ENCODE measurements at places on chromosomes 6 and 20. TPM values are rescaled to one million over a fixed set of nuclear protein-coding genes. Genes with fewer than 3 reads are reported as not detected.
A peak's percentile ranks its signal among the peaks of the same experiment; 100 is the strongest.

GRCh38 chr20:13180986-13181889 is 39.8 kb upstream of the ISM1 start:
- no peaks in the 10 kb centered on the region for H3K4me1 ChIP-seq
- H3K4me3 ChIP-seq: no peak overlapping the region
- no peaks in the 10 kb centered on the region for H3K27me3 ChIP-seq

GRCh38 chr6:100296810-100297544 is 167.7 kb downstream of the SIM1 start:
- H3K27me3 ChIP-seq: no peaks in the 10 kb centered on the region
- no peaks in the 10 kb centered on the region for H3K4me1 ChIP-seq
- no peak for DNase-seq
- H3K27ac ChIP-seq: no peak overlapping the region
- H3K4me3 ChIP-seq: no peak overlapping the region

DNA sequence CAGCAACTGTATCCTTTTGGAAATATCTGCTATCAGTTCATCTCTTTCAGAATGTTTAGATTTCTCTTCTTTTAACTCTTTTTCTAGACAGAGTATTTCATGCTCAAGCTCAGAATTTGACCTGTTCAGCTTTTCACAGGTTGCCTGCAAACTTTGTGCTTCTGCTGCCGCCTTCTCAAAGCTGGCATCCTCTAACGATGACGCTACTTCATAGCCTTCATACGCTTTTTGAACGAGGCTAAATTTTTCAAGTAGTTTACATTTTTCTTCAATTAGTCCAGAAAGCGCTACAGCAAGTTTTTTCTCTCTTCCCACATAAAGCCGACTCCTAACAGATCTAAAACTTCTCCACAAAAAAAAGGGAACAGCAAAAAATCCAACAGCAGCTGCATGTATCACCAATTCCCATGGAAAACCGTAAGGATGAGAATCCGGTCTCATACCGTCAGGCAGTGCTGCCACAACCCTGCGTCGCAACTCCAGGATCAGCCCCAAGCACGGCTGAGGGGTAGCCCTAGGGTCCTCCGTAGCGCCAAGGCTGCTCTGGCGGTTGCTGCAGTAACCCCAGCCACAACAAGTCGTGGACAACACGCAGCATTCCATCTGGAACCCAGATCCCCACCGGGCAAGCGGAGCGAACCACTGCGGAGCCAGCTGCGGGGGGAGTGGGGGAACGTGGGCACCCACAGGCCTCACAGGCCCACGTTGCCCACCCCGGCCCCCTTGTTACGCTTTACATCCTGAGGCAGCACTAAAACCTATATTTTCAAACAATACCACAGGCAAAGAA is 30.6 kb downstream of the DACT2 start:
- no peaks in the 10 kb centered on the region for H3K36me3 ChIP-seq
- no peak for DNase-seq
- no peak overlapping the region for H3K4me3 ChIP-seq
- peaks cover 5% of the 10 kb centered on the region for H3K4me1 ChIP-seq
- H3K27me3 ChIP-seq: no peaks in the 10 kb centered on the region

DNA sequence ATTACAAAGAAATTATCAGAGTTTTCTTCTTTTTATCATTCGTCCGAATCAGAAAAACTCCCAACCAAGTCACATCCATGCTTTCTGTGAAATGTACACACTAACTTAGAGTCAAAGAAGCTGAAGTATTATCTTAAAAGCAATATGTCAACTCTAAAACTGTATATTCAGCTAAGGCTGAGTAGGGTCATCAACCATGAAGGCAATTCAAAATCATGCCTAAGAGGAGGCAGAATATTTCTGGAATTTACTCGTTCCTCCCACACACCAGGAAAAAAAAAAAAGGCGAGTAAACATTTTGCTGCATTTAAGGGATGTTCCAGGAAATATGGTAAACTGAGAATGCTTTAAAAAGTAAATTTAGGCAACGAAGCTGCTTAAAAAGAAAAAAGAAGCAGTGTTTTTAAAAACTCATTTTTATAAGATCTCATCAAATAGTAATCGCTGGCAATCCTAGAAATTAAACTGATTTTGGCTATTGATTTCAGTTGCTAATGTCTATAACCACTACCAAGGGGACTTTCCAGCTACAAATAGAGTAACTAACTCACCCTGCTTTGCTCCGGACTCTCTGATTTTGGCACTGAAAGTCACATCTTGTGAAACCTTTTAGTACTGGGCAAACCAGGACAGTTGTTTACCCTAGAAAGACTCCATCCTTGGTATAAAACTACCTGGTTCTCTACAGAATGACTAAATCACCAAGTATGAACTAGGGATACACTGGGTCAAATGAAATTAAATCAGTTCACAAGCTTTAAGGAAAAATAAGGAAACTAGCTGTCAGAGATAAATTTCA is 82.8 kb downstream of the MBOAT1 start:
- no peaks in the 10 kb centered on the region for H3K27me3 ChIP-seq
- H3K4me1 ChIP-seq: peaks cover 22% of the 10 kb centered on the region
- peak overlapping the region; percentile 52 for H3K27ac ChIP-seq
- no peak for DNase-seq
- peaks cover 1% of the 10 kb centered on the region for H3K36me3 ChIP-seq

Gene ZBP1
- 0.36 TPM for total RNA-seq

Gene HLA-DOB
- total RNA-seq: 0.68 TPM

Gene BPIFB4
- not detected for total RNA-seq

DNA sequence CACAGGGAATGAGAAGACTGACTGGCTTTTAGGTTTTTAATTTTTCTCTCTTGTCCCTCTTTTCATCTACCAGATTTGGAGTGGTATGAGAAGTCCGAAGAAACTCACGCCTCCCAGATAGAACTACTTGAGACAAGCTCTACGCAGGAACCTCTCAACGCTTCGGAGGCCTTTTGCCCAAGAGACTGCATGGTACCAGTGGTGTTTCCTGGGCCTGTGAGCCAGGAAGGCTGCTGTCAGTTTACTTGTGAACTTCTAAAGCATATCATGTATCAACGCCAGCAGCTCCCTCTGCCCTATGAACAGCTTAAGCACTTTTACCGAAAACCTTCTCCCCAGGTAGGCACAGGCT is 644 bp downstream of the MAD2L1BP start:
- no peak for DNase-seq
- H3K4me3 ChIP-seq: peak overlapping the region; percentile 78
- H3K27me3 ChIP-seq: no peaks in the 10 kb centered on the region
